ENCODE measurements at places on chromosomes 4 and X.

DNA sequence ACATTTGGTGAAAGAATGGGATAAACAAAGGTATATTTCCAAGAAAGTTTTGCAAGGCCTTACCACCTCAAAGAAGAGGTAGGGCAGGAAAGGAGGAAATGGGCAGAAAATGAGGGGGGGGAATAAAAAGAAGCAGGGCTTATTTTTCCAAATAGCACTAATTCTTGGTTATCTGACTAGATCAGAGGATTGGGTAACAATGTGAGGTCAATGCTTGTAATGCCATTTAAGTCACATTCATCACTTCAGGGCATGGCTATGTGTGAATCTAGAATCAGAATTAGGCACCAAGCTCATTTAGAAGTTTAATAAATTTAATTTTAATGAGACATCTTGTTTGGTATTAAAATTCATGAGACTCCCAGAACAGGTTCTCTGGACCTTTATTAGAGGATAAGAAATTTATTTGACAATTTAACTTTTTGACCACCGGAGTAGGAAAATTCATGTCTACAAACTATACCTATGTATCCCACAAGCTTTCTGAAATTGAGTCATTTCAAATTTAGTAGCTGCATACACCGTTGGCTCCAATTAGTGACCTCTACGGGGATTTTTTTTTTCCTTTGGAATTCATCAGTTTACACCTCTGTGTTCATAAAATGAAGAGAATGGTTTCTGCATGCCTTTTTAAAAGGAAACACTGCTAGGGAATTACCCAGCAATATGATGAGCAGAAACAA, 1.4 kb upstream of the STS start:
- no peak for ATAC-seq

DNA sequence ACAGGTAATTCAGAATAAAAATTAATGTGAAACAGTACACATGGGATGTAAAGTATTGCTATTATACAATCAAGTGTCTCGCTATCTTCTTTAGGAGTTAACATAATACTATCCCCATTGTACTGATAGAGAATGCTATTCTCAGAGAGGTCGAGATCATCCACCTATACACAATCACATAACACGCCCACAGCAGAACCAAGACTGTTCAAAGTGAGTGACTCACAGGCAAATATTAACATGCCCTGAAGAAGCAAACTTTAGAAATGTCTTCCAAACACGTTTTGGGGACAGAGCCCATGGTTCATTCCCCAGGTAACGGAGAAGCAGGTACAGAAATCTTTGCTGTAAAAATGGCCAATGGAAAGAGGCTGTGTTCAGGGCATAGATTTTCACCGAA, 50.1 kb upstream of the PHKA2 start:
- no peak for ATAC-seq

GRCh38 chrX:11470250-11470974, 177.2 kb downstream of the AMELX start:
- no peak for ATAC-seq

DNA sequence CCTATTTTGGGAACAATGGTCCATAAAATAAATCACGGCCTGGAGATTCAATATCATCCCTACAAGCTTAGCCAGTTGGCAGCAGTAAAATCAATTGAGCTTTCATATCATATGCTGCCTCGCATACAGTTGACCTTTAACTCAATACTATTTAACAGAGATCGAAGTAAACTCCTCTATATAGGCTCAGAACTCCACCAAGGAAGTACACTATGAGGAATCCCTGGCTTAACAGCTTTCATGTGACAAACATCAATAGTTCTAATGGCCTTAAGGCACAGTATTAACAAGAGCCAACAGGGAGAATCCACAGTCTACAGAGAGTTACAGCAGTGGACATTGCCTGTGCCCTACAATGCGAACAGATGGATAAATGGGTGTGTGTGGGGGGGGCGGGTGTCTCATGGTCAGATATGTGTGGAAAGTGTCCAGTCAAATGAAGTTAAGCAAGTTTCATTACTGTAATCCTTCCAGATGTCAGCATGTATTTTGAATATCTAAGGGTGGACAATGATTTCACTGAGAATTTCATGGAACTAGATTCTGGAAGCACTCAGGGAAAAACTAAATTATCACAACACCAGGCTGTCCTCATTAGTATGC, 98.2 kb upstream of the FAM9B start:
- ATAC-seq = no peak

DNA sequence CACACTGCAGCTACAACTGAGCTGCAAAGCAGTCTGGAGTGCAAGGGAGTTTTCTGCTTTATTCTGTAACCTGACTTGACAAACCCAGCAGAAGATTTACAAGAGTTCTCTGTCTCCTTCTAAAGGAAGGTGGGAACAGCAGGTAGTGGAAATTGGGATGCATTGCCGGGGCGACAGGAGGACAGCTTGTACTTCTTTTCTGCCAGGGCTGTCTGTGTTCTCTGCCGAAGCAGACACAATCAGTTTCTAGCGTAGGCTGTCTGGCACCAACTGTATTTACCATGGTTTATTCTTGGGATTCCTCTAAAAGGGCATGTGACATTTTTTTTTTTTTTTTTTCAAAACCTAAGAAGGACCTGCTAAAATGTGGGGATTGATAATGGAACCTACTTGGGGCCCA, 190.8 kb upstream of the GK2 start:
- ATAC-seq = no peak

DNA sequence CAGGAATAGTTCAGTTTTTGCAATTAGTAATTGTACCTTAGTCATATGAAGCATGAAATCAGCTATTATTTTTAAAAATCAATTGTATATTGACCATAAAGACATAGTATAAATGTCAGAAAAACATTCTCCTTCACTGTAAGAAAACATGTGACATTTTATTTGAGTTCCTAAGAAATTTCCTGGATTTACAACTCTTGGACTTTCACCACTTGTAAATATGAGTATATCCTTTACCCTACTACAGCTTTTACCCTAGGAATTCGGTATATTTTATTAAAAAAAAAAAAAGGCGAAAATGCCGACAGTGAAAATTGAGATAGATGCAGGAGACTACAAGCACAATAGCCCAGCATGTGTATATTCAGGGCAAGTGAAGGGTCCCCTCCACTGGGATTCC, 14.9 kb downstream of the ADH1A start:
- no peak for ATAC-seq

DNA sequence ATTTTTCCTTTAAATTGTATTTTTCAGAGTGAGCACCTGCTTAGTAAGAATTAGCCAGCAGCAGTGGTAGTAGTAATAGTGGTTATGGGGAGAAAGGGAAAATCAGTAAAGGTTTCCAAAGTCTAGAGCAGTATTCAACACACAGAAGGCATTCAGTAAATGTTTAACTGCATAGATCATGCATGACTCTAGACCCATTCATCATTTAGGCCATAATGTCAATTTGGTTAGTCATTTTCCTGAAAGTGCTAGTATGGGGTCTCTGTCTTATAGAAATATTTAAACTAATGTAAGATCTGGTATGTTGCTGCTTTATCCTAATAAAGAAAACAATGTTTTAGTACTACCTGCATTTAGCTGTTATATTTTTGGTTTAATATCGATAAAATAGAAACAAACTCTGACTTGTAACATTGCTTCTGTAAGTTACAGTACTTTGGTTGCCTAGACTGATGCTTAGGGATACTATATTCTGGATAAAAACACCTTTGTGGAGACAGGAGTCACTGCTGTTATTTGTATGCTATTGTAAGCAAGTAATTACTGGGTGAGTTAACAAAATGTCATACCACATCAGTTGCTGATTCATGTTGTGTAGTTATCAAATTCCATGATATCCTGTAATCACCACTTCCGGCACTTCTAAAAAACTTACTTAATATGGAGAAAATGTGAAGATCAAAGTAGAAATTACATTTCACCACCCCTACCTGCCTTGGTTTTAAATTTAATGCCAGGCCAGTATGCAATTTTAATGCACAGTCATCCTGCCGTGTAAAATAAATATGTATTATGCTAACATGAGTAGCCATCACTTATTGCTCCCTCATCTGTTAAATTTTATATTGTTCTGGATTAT, 115.8 kb upstream of the BMPR1B start:
- ATAC-seq = no peak

DNA sequence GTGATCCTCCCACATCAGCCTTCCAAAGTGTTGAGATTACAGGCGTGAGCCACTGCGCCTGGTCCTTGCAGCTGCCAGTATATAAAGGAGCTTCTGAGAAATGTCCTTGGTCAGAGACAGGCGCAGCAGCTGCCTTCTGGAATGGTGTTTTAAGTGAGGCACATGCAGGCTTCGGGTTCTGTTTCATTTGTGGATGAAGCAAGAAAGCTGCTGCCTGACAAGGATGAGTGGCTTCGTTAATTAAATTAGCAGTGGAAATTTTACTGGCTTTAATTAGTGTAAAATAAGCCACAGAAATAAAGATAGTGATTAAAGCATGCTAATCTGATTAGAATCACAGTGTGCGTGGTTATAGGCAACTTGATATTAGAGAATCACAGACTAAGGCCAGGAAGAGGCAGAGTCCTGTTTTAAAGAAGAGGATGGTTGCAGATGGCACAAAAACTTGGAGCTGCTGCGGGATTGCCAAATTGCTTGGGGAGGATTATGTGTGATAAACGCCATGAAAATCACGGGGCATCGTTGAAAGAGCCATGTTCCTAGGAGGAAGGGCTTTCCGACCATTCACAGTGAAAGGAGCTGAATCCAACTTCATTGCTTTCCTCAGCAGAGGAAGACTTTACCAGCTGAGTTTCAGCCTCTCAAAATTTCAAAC, 348.4 kb upstream of the FAT1 start:
- ATAC-seq = no peak

DNA sequence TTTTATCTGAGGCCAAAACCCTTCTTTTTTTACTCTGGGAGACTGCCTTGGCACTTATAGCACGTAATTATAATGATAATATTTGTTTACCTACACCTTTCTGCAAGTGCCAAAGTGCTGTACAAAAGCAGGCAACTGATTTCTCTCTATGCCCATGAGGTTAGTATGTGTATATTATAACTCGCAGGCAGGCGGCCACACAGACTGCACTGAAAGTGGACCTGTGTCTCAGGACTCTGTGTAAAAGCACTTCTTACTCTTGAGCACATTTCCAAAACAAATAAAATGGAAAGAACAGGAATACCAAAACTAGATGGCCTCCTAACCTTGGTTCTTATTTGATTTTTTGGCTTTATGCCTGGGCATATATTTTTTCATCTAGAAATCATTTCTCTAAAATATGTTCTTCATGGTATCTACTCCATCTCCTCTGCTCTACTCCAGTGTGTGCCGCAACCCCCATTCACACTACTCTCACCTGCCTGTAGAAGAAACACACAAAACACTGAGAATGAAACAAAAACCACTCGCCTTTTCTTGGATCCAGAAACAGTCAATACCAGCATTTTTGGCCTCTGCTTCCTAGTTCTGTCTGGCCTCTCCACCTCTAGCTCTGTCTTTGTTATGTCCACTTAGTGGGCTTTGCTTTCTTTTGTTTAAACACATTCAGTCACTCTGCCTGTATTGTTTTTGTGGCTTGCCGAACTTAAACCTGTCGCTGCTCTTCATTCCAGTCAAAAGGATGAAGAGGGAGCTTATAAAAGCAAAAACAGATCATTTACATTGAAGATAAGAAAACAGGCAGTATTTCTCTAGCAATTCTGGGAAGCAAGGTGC, 934.5 kb upstream of the TENM3 start:
- no peak for ATAC-seq

DNA sequence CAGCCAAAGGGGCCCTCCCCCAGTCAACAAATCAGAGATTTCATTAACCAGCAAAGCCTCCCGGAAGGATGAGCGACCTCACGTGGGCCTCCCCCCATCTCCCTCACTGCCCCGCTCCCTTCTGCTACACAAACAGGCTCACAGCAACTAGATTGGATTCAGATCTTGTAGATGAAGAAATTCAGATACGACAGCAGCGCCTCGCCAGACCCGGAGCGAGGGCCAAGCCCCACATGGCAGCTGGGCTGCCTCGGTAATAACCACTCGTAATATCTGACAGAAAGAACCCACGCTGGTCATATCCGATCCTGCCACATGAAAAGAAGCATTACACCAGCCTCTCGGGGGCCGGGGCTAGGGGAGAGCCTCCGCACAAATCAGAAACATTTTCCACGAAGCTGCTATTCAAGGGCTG, 581.3 kb downstream of the BCOR start:
- no peak for ATAC-seq

GRCh38 chr4:182809417-182810102, 107.6 kb downstream of the DCTD start:
- no peak for ATAC-seq

- no peak for ATAC-seq
Measured at GRCh38 chr4:133403913-133404312, 254.8 kb downstream of the PCDH10 start.

- no peak for ATAC-seq
Measured at GRCh38 chr4:8556341-8557150, 23.6 kb upstream of the GPR78 start.

DNA sequence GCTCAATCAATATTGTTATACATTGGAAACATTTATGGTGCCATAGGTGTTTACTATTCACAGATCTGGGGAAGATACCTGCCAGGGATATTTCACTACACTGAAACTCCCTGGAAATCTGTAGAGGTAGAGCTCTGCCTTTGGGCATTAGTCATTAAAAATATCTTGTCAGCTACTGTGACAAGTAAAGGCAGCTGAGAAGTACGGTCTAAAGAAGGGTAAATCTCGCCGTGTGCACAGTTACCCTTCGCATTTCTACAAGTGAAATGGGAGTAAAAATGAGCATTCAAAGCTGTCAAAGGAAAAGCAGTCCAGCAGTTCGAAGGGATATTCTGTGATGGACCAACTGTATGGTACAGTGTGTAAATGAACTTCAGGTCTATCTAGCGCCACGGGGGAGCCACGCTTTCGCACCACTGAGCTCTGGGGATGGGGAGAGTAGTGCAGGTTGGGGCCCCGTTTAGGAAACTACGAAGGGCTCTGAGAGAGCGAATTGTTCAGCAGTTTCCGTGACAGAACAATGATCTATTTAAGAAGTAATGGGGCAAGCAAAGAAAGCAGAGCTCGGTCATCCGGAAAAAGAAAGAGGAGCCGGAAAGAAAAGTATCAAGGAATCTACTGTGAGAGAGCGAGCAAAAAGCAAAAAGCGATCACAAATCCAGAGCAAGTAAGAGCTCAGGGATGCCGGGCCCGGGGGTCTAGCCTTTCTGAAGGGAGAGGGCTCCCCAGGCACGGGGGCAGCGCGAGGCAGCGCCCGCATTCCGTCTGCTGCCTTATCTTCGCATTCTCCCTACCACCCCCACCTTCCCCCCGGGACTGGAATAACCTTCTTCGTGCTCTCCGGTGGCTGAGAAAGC, 646 bp downstream of the TIGD4 start:
- peak; percentile 2 for ATAC-seq

All from motor neuron (in vitro differentiated cells).